Stimulated activated CD8-positive, alpha-beta memory T cell treated with anti-CD3 and anti-CD28 coated beads, Interleukin-4, amount 100 ng/mL, for 1 hour (primary cell): ENCODE measurements at places on chromosomes 2 and 18.

DNA sequence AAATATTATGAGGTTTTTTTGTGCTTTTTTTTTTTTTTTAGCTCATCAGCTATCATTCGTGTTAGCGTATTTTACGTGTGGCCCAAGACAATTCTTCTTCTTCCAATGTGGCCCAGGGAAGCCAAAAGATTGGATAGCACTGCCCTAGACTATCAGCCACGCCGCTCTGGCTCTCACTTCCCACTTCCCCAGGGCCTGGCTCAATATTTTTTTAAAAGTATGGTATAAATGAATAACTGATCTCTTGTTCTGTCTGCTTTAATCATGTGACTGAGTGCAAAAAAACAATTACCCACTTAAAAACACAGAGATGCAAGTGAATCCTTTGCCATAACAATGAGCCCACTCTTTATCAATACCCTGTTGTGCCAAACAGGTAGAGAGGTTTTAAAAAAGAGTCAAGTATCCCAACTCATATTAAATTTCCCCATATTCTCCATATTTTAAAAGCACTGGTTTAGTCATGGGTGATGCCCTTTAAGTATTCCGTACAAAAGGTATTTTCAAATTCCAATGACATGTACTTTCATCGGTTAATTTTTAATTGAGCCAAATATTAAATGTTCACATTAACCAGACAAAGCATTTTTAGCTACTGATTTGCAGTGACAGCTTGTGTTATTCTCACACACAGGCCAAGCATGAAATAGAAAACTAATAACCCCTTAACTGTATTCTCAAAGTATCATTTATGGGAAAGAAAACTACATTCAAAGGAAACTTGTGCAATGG lies 12.6 kb downstream of the BCL2 start:
- no peak for DNase-seq

- DNase-seq: no peak
Observed at GRCh38 chr18:1995041-1995612, 576.2 kb downstream of the METTL4 start.

DNA sequence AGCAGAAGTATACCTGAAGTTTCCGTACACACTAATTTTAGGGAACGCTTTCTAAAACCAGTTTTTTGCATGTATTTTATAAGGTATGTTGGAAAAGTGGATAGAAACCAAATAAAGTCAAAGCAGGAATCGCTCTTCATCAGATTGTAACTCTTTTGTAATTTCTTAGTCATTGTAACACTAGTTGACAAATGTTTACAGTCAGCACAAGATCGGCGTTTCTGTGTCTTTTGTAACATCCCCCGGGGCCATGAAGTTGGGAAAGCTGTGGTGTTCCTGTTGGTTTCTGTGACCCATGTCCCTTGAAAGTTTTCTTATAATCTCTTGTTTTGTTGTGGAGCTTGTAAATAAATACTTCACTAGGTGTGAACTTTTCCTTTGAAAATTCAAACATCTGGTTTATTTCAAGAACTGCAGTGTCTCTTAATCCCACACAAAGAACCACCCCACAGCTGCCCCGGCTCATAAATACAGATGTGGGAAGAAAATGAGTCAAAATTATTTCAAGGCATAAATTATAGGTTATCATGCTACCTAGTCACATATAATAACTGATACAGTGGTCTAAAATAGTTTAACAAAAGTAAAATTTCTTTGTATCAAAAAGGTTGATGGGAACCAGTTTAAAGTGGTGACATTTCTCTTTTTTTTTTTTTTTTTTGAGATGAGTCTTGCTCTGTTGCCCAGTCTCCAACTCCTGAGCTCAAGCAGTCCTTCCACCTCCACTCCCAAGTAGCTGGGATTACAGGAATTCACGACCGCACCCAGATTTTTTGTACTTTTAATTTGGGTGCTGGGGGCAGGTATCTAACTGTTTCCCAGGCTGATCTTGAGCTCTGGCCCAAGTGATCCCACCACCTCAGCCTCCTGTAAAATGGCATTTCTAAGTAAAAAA lies 751 bp upstream of the NMI start:
- DNase-seq: no peak

GRCh38 chr2:99789849-99790248 lies 300.0 kb upstream of the REV1 start:
- DNase-seq: no peak

DNA sequence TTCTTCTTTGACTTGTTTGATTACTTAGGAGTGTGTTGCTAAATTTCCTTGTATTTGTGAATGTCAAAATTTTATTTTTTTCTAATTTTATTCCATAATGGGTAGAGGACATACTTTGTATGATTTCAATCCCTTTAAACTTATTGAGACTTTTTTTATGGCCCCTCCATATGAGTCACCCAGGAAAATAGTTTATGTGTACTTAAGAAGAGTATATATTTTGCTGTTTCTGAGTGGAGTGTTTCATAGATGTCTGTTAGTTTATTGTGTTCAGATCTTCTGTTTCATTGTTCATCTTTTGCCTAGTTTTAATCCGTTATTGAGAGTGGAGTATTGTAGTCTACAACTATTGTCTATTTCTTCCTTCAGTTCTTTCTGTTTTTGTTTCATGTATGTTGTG lies 81.9 kb downstream of the EPB41L5 start:
- no peak for DNase-seq

DNA sequence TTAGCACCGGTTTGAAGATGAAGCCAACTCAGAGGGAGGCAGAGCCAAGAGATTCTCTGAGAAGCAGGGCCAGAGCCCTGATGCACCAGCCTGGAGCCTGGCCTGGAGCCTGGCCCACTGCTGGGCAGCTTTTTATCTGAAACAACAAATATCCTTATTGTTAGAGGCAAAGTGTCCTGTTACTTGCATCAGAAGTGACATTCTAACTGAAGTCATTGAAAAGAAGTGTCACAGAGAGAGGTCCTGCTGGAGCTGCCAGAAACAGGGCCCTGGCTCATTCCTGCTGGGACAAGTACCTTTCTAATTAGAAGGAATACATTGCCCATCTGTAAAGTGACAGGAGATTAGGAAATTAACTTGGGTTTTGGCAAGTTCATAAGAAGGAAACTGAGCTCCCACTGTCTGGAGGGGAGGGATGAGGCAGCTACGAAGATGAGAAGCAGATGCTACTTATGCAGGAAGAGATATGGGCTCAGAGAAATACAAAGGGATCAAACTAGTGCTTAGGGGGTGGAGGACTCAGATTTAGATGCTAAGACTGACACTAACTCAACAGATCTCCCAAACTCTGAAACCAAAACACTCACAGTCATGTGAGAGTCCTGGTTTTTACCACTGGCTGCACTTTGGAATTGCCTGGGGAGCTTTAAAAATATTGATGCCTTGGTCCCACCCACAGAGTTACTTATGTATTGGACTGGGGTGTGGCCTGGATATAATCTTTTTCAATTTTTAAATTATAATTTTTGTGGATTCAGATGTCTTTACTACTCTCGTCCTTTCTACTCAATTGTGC lies 11.0 kb upstream of the HK2 start:
- no peak for DNase-seq

- DNase-seq: no peak
Observed at GRCh38 chr2:150271952-150272802, 215.3 kb downstream of the RND3 start.

DNA sequence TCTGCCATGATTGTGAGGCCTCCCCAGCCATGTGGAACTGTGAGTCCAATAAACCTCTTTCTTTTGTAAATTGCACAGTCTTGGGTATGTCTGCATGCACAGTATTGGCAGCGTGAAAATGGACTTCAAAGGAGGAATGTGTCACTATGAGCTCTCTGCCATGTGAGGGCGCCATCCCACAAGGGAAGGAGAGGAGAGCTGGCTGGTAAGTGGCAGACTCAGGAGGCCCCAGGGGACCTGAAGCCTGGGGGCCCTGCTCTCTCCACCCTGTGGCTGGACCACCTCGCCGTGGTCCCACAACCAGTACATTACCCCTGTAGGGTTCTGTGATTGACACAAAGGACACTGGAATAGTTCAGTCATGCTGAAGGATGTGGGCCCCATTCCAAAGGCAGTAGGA lies 122.1 kb downstream of the RPIA start:
- DNase-seq: no peak

- DNase-seq: no peak
Observed at GRCh38 chr2:191881982-191882816, 35.3 kb upstream of the CAVIN2 start.

GRCh38 chr2:216306868-216307267 lies 65.4 kb downstream of the MARCHF4 start:
- no peak for DNase-seq

DNA sequence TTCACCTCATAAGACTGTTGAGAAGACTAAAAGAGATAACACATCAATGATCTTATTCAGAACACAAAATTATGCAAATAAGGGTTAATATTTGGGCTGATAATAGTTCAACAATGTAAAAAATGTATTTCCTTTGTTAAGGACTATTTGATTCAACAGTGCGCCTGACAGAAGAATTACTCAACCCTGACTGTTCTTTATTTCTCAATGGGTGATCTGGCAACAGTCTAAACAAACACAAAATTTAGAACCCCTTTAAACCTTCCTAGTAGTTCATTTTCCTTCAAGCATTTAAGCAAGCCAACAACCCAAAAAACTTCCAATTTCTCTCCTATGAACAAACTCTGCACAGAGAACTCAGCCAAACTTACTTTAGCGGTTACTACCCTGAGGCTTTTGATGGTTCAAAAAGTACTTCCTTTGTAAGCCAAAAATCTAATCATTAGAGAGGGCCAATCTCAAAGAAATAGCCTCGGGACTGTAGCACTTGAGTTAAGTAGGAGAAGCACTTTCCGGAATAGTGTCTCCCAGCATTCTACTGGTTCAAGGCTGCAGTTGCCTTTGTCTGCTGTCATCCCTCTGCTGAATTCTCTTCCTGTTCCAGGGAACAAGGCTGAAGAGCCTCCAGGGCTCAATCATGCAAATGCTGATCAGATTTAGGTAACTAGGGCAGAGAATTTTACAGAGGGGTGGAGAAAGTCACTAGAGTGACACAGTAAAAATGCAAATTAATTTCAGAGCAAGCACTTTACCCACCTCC lies 40.9 kb upstream of the MAPK4 start:
- DNase-seq: no peak

- DNase-seq: no peak
Observed at GRCh38 chr2:224937887-224938286, 104.4 kb downstream of the DOCK10 start.

GRCh38 chr2:238100049-238100820 lies at the start of gene ESPNL:
ESPNL (plus strand) TSS chr2:238100340; CDS start chr2:238100420, 80 bp downstream.
- no peak for DNase-seq

GRCh38 chr18:22228976-22229375 lies 59.6 kb downstream of the GATA6 start:
- DNase-seq: no peak

DNA sequence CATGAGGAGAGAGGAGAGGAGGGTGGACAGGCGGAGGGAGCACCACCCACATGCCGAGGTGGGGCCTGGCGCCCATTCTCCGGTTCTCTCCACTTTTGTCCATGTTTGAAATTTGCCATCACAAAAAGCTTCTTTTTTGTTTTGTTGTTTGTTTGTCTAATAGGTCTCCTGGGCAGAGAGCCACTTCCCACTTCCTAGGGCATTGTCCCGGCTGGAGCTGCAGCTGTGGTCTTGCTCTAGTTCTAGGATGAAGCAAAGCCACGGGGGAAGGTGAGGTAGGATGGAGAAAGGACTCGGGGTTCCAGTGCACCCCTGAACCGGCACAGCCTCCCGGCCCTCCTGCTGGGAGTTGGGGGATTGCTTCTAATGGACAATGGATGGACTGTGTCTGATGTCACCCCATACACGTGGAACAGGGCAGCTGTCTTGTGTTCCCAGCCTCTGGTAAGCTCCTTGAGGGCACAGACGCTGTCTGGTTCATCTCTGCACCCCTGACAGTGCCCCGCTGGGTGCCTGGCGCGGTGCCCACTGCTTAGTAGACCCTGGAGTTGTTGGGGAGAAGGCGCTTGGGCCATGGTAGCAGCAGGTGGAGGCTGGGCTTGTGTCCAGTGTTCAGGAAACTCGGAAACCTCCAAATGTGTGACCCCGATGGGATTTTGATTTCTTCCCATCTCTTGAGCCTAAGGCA lies 278.4 kb downstream of the NDUFA10 start:
- DNase-seq: no peak
